M059J (cell line): ENCODE measurements at places on chromosomes 11 and 22.
A peak's percentile ranks its signal among the peaks of the same experiment; 100 is the strongest.

- DNase-seq = peak; percentile 20
Measured at GRCh38 chr22:21866833-21867527, 465 bp downstream of the MAPK1 start.

GRCh38 chr11:86196085-86196696, 48.4 kb upstream of the EED start:
- DNase-seq = no peak

GRCh38 chr22:37907036-37907954, 1.2 kb downstream of the MICALL1 start:
- no peak for DNase-seq

DNA sequence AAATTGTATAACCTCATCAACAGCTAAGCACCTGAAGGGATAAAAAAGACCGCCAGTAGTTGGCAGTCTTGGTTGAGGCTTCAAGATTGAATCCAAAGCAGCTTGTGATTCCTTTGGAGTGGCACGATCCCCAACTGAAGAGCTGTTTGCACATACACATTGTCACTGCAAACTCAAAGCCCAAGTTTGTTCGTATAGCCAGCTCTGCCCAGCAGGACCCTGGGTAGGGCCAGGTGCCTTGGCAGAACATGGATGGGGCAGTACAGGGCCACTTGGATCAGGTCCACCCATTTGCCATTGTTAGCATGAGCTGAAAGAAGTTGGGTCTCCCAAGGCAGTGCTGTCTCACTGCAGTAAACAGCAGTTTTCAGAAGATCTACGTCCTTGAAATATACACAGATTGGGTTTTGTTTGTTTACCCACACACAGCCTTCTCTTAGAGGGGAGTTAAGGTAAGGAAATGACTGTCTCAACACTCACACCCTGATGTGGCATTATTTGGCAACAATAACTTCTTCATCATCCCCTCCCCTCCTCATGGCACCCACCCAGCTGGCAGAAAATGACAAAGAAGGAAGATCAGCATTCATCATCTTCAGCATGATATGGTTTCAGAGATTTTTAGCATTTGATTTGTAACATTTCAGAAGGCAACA, 132.9 kb downstream of the COMMD9 start:
- peak; percentile 54 for DNase-seq

DNA sequence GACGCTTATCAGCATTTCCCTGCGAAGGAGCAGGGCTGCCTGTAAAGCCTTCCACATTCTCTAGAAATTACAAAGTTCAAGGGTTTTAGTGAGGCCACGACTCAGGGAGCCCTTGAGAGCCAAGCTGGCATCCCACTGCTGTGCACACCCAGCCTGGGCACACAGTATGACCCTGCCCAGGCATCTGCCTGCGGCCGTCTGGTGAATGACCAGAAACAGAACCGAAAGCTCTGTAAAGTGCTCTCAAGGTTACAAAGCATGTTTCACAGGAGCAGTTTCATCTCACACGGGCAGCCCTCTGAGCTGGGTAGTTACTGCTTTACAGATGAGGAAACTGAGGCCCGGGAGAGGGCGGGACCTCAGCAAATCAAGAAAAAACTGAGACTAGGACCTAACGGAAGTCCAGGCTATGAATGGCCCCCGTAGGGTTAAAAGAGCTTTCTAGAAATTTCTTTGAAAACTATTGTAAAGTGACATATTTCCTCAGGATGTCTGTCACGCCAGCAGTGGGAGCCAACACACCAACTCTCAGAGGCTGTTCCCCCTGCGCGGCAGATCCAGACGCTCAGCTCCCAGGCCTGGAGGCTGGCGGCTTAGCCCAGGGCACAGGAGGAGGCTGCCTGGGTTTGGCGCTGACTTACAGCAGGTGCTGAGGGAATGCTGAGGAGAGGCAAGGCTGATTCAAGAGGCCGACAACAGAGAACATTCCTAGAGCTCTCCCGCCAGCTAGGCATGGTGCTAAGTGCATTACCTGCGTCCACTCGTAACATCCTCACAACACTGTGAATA, 7.7 kb upstream of the TCF20 start:
- no peak for DNase-seq

DNA sequence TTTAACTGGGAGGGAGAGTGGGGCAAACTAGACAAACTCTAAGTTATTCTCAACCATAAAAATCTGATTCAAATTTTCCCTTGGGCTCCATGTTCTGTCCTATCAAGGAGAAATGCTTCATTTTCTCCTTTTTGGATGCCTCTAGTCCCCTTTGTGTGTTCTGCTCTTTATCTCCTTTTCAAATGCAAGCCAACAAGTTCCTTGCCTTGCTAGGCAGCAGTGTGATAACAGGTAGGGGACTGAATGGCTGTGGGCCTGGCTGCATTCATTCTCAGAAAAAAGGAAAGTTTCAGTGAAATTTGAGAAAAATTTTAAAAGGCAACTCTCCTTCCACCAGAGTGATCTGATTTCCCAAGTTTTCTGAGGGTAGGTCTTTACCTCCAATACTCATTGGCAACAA, 26.9 kb upstream of the MMP8 start:
- no peak for DNase-seq

GRCh38 chr11:71433648-71434450, 14.3 kb downstream of the DHCR7 start:
- no peak for DNase-seq

- no peak for DNase-seq
Measured at GRCh38 chr11:96218006-96218405, 125.0 kb downstream of the MAML2 start.

GRCh38 chr11:69986830-69987229, 91.3 kb upstream of the ANO1 start:
- no peak for DNase-seq

DNA sequence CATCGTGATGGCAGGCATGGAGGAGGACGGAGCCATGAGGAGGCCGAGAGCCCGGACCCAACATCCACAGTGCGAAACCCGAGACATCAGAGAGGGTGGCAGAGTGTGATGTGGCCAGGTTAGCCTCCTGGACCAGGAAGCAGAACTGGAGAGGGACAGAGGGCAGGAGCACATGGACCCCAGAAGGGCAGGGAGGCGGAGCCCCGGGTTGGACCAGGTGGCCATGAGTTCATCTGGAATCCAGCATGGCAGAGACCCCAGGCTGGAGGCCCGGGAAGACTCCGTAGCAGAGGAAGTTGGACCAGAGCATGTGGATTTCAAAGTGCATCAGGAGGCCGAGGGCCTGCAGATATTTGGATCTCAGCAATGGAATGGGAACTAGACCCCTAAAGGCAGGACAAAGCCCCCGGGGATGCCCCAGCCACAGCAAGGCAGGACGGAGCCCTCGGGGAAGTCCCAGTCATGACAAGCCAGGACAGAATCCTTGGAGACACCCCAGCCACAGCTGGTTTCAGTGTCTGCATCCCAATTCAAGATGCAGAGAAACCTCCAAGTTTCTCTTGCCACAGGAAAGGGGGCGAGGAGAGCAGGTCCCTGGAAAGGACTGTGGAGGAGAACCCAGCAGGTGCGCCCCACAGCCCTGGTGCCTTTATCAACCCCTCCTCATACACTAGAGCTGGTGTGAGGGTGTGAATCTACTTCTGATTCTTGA, 1393.4 kb downstream of the BRD1 start:
- DNase-seq = no peak
